ENCODE measurements at places on chromosomes 1 and 21. TPM values are rescaled to one million over a fixed set of nuclear protein-coding genes. Genes with fewer than 3 reads are reported as not detected.

GRCh38 chr1:193083365-193084088 lies 21.7 kb downstream of the GLRX2 start:
- DNase-seq = peak; percentile 30

DNA sequence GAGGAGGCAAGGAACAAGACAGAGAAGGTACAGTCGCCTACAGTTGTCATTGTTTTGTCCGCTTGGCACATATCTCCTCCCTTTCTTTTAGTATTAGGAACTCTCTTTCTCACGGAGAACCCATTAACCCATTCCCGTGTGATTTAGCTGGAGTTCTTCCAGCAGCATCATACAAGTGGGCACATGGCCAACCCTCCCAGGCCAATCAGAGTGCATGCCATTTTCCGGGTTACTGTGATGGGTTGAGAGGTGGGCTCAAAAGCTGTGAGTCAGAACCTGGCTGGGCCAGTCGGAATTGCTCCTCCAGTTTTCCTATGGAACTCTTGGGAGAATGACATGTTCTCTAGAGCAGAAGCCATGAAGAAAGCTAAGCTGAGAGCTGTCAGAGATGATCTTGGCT lies 83.1 kb upstream of the SOD1 start:
- DNase-seq = no peak

- no peak for DNase-seq
Measured at GRCh38 chr1:174428033-174428432, 19.7 kb upstream of the GPR52 start.

CNR2 gene
- 45.6 TPM for total RNA-seq

USH2A gene
- not detected for total RNA-seq

DNA sequence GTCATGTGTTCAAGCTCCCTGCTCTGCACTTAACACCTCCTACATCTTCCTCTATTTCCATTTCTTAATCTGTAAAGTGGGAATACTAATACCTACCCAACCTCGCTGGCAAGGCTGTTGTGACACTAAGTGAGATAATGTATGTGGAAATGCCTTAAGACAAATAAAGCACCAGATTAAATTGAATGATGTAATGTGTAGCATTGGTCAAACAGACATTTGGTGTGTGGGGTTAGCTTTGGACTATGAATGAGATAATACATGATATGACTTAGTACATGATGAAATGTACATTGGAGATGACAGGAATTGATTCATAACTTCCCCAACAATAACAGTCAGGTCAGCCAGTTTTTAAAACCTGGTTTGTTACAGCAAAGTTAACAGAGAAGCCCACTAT lies 5.2 kb downstream of the AMPD1 start:
- no peak for DNase-seq

DNA sequence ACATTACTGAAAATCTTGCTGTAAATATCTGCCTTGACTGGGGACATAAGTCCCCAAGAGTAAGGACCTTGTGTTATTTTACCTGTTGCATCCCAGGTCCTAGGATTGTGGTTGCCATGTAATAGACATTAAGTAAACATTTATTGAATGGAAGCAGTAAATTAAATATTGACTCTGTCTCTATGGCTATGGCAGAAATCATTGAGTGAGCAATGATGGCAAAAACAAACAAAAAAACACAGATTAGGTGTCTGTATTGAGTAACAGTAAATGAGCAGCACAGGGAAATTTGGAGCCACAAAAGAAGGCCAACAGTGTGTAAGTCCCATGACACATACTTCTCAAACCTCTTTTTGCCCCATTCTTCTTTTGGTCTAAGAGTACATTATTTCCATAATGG lies 240.4 kb downstream of the NFIA start:
- DNase-seq = no peak
